ENCODE measurements at places on chromosomes 1 and 21.

DNA sequence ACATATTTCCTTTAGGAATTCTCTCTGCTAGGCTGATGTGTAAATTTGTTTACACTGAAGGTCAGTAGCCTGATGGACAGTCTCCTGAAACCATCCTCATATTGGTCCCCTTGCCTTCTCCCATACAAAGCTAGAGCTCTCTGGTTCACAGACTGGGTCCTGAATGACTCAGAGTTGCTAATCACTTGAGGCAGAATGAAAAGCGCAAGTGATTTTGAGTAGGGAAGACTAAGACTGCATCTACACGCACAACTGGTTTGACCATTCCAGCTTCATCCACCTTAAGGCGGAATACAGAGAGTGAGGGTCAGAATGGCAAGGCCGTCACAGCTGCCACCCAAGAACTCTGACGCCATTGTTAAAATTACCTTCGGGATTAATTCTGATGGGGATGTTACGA lies 70.2 kb upstream of the KIF26B start:
- DNase-seq: no peak

- no peak for DNase-seq
Observed at GRCh38 chr21:38329162-38329561, 72.4 kb downstream of the KCNJ15 start.

DNA sequence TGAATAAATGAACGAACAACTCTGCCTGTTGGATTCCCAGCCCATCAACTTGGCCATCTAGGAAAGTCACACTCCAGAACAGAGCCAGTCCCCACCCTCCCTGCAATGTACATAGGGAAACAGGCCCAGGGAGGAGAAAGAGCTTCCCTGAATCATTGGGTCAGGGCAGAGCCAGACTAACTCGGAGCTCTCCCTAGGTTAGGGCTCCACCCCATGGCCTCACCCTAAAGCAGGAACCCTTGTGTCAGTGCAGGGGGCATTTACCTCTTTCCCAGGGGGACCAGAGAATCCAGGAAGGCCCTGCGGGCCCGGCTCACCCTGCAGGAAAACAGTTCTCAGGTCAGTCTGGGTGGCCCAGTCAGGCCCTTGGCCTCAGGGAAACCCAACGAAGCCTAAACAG lies 11.6 kb downstream of the COL9A2 start:
- DNase-seq: no peak

DNA sequence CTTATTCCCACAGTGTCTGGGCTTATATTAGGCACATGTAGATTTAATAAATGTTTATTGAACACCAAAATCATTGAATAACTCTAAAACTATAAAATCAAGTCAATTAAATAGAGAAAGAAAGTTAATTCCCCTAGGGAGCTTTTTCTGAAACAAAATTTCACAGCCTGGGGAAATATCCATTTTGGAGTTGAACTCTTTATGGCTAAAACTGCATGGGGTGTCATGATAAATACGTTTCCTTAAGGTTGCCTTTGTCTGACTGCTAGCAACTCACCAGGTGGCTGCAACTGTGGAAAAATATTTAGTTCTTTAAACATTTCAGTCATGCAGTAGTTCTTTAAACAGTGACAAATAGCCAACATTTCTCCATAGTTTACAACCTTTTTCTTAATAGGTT lies 496.1 kb downstream of the LRRIQ3 start:
- no peak for DNase-seq

DNA sequence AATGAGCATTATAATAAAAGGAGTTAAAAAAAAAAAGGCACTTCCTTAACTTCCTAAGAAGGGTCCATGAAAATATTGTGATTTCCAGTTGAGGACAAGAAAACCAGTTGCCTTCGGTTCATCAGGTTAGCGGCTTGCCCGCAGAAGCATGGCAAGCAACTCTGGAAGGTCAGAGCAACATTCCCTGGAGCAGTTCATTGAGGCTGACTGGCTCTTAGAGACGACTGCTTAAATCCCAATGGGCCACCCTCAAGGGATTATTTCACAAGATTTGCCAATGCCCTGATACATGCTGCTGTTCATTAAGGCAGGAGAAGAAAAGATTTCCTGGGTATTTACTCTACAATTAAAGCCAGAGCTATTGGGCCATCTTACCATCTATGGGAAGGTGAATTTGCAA lies 29.0 kb upstream of the CASQ2 start:
- no peak for DNase-seq

DNA sequence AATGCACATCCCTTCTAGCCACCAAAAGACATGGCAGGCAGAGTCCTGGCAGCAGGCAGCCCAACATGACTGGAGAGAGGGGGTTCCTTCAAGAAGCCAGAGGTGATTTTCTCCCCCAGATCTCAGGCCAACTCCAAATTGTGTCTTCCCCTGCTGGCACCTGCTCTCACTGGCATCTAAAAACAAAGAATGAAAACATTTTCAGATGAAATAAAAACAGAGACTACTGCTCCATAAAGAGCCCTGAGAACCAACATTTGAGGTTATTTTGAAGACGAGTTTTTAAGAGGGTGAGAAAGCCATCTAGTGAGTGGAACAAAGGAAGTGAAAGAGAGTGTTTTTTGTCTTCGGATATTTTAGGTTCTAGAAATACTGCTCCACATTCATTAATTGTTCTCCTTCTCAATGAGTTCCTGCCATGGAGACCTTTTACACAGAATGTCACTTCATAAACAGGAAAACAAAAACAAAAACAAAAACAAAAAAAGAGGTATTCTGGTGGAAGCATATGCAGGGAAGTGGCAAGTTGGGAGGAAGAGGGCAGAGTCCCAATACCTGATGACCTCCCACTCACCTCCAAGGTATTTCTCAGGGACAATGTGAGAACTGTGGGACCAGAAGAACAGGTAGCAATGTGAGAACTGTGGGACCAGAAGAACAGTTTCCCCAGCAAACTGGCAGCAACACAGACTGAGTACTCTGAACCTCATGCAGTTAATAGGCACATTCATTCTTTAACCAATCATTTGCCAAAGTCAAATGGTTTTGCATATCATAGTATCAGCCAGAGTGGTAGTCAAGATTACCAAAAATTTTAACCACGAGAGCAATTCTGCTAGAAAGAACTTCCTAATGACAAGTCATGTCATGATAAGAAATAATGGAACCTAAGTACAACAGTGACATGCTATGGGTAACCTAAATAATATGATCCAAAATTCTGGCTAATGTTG lies 50.0 kb downstream of the KIAA0319L start:
- no peak for DNase-seq

DNA sequence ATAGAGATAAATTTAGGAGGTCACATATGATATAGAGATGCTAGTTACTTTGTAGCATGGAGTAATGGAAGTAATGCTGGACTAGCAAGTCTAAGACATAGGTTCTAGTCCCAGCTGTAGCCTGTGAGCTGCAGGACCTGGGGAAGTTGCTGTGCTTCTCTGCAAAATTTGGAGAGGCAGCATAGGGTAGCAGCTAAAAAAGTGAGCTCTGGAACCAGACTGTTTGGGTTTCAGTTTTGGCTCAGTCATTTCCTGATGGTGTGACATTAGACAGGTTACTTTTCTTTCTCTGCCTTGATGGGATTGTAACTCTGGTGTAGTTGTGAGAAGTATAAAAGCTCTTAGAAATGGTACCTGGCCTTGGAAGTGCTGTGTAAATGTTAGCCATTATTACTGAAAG lies 3.3 kb downstream of the METTL13 start:
- DNase-seq: no peak

DNA sequence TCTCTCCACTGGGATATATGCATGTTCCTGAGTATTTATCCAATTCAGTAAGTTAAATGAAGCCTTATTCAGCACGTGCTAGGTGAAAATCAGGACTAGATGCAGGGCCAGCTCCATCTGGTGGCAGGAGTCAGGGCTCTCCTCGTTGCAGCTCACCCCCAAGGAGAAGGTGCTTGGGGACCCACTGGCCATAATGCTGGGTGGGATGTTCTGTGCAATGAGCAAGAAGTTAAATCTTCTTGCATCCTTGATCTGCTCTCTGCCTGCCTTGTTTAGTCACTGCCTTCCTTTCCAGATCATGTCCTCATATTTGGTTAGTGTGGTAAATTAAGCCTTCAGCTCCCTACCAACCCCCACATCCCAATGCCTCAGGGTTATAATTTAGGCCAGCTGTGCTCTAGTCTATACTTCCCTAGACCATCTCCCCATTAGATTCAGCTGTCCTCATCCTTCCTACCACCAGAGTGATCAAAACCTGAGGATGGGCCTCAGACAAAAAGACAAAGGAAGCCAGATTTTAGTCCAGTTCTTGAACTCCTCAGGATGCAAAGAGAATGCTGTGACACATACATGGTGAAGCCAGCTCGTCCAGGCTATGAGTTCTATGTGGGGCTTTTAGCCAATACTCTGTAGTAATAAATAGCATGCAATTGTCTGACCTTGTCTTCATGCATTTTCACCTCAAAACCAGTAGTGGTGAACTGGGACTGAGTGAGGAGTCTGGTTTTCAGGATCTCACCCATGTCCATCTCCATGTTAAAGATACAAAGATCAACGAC lies 55.9 kb downstream of the SEC16B start:
- DNase-seq: no peak

- no peak for DNase-seq
Observed at GRCh38 chr1:90336552-90337324, 341.8 kb downstream of the ZNF326 start.

DNA sequence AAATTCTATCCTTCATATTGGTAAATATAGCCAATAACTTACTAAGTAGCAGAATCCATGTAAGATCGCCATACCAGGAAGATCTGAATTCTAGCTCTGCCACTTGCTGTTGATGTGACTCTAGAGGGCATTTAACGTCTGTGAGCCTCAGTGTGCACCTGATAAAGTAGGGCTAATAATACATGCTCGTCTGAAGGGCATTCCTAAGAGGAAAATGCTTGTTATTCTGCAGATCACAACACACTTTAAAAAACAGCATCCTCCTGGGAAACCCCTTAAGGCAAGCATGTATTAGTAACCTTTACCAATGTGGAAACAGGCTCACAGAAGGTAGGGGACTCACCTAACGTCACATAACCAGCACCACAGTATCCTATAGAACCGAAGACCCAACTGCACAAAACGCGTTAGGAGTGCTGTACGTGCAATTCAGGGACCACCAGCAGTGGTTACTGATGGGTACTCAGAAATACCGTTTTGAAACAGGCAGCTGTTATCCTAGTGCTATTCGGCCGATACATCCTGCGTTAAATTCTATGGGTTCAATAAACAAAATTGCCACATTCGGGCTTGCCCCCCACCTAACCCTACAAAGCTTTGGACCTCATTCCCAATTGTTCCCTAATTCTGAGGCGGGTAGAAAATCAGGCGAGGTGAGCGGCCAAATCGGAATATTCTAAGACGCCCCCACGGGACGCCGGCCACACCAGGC lies 758 bp downstream of the DEPDC1 start:
- no peak for DNase-seq

GRCh38 chr1:7922301-7922700 lies 18.3 kb downstream of the TNFRSF9 start:
- no peak for DNase-seq

DNA sequence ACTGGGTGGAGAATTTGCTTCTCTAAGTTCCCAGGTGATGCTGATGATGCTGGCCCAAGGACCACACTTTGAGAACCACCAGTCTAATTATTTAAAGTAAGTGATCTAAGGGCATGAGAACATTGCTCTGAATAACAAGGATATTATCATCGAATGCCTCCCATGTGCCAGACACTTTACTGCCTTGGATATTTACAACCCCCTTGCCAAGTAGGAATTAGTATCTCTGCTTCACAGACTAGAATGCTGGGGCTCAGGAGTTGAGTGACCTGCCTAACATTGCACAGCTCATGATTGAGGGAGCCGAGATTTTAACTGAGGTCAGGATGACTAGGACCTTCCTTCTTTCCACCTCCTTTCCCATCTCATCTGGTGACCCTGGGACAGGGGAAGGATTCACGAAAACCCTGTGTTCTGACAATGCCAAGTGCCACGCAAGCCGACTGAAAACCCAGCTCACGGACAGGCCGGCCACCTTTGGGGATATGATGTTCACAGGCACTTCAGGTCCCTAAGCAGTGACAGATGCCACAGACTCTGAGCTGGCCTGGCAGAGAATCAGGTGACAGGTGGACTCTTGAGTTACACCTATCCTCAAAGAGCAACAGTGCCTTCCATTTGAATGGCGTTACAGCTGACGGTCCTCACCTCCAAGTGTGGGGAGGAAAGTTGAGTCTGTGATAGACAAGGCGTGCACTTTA lies 230.7 kb downstream of the TOMM20 start:
- DNase-seq: no peak

DNA sequence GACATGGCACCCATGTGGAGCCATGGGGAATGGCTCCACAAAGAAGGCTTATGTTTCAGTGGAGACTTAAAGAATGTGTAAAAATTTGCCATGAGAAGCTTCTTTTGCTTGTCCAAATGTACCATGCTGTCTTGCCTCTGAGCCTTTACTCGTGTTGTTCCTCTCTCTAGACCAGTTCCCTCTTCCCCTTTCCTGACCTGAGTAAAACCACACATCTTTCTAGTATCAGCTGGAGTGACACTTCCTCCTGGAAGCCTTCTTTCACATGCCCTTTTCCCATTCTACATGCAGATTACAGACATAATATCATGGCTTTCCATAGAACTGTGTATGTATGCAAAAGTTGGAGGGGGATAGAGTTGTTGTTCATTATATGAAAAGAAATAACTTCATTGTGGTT lies 13.6 kb upstream of the GPX7 start:
- no peak for DNase-seq

DNA sequence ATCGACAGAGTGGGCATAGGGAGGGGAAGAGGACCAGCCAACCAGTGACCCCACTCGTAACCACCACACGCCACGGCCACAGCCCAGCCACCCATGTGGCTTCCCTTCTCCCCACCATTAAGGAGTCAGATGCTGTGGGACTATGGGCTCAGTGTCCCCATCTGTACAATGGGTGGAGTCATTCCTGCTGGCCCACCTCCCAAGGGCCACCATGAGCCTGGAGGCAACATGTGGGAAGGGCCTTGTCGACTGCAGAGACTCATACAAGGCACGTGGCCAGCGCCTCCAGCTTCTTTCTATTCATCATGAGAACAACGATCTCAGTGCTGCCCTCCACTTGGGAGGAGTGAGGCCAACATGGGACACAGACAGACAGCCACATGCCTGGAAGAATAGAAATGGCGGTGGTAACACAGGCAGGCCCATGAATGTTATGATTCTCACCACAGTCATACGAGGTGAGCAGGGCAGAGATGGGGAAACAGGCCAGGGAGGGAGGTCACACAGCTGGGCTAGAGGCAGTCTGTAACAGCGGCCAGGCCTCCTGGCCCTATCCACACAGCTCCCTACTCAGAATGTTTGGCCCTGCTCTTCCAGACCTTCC lies 16.1 kb downstream of the LRP8 start:
- no peak for DNase-seq

DNA sequence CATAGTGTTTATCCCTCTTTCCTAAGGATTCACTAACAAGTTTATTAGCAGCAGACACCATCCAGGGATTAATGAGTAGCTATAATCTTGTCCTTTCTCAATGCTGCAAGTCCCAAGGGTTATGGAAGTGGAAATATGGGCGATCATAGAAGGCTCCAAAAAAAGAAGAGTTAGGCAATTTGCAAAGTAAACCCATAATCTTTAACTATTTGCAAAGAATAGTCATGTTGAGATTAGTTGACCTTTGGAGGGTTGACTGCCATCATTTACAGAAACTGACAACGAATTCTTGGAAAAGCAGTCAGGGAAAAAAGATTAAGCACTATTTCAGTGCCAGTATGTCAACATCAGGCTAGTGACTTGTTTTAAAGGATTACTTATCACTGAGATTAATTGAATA lies 169.9 kb downstream of the KCNT2 start:
- DNase-seq: no peak

GRCh38 chr1:25698252-25698651 lies 81.7 kb downstream of the MAN1C1 start:
- no peak for DNase-seq

- no peak for DNase-seq
Observed at GRCh38 chr1:16053781-16054502, 10.4 kb downstream of the CLCNKB start.

- DNase-seq: no peak
Observed at GRCh38 chr1:36096500-36097432, 8.1 kb downstream of the ADPRS start.
